ENCODE measurements at places on chromosomes 1 and 21. TPM values are rescaled to one million over a fixed set of nuclear protein-coding genes. Genes with fewer than 3 reads are reported as not detected.

The CA6 gene
- polyA plus RNA-seq = not detected

The FUBP1 gene
- polyA plus RNA-seq = 49.1 TPM

The REN gene
- not detected for polyA plus RNA-seq

The KIAA0040 gene
- polyA plus RNA-seq = 182 TPM

The LAPTM5 gene
- 1,621 TPM for polyA plus RNA-seq

The GBP6 gene
- polyA plus RNA-seq = not detected

The GLIS1 gene
- polyA plus RNA-seq = not detected

The SPRR5 gene
- not detected for polyA plus RNA-seq

Measured in naive B cell (primary cell).